ENCODE measurements at places on chromosomes 16 and 17.

DNA sequence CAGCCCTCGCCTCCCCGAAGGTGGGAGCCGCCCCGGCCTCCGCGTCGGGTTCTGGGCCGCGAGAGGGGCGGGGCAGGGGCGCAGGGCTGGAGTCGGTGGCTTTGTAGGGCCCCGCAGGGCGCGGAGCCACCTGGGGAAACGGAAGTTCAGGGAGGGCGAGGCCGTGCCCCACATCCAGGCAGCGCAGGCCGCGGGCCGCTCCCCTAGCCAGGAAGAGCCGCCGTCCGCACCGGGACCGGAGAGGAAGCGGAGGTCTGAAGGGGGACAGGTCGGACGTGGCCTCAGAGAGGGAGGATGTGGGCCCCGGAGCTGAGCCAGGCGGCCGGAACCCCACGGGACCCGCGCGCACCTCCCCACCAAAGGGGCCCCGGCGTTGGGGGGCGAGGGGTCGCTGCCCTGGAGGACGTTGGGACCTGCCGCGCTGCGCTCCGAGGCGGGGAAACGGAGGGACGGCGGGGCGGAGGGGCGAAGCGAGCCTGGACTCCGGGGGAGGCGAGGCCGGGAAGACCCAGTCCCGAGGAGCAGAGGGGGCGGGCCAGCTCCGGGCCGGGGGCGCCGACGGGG lies 482 bp upstream of the SLC16A3 start:
- DNase-seq: no peak
- peaks cover 61% of the 10 kb centered on the region for H3K4me1 ChIP-seq
- peak overlapping the region; percentile 70 for H3K4me3 ChIP-seq
- H3K36me3 ChIP-seq: no peaks in the 10 kb centered on the region

DNA sequence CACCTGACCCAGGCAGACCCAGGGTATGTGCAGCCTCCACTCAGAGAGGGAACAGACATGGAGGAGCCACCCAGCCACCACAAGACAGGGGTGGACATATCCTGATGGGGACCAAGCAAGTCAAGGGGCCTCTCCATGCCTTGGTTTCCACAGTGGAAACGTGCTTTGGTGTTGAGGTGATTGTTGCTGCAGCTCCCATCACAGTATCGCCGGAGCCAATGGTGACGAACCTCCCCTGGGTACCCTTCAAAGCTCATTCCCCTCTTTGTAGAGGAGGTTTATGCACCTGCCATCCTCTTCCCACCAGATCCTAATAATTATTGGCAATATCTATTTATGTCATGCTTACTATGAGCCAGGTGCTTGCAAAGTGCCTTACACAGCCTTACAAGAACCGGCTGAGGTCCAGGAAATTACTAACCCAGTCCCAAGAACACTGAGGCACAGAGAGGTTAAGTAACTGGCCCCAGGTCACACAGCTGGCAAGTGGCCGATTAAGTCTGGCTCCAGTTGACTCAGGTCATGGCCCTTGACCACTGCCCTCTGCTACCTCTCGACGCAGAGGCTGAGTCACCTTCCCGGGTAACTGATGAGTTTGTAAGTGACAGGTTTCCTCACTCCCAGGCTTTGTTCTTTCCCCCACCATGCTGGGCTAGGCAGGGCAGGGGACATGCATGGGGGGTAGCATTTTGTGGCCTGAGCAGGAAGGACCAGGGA lies 20.6 kb downstream of the SLC12A3 start:
- no peak for DNase-seq
- no peak overlapping the region for H3K27ac ChIP-seq
- H3K36me3 ChIP-seq: no peaks in the 10 kb centered on the region
- H3K4me3 ChIP-seq: no peak overlapping the region

DNA sequence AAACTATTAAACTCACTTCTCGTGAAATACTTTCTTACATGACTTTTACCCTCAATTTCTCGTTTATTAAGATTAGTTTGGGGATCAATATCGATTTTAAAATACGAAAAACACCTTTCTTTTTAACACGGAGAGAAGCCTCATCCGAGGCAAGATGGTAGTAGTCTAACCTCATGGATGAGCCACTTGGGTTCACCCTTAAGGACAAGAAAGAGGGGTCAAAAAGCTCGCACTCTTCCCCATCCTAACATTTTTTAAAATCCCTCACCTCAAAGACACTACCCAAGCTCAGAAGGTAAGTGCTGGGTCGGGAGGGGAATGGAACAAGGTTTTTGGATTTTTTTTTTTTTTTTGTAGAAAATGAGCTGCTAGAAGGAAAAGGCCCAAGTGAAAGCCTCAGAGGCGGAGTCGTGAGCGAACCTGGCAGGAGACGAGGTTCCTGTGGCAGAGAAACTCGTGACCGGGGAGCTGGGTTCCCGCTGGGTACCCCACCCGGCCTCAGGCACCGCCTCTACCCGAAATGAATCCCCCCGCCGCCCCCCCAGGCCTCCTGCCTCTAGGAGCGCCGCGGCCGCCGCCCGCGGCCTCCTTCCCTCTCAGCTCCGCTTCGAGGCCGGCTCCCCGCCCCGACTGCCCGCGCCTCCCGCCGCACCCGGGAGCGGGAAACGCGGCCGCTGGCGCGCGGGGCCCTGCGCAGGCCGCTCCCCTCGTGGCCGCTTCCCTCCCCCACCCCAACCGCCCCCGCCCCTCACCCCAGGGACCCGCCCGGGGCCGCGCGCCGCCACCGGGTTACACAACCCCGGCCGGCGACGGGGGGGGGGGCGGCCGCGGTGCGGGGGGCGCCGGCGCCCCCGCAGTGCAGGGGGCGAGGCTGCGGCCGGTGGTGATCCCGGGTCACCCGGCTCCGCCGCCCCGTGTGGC lies 1.6 kb downstream of the NUFIP2 start:
- H3K27ac ChIP-seq: peak overlapping the region; percentile 99
- DNase-seq: peak; percentile 70
- peaks cover 8% of the 10 kb centered on the region for H3K36me3 ChIP-seq
- no peaks in the 10 kb centered on the region for H3K27me3 ChIP-seq

DNA sequence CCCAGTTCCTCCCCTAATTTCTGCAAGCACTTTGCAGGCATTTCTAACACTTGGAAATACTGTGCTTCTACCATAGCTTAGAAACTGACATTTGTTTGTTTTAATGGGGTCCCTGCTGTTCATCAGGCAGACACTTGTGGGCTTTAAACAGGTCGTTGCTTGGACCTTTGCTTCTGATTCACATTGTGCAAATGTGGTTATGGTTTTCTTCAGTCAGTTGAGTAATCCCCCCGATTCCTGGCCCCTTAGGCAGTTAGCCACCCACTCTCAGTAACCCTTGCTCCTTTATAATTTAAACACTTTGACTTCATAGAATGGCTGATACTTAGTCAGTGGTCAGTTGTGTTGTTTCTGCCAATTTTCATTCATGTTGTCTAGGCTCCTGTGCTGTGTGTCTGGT lies 39.4 kb downstream of the SLC47A1 start:
- no peak overlapping the region for H3K27ac ChIP-seq
- H3K27me3 ChIP-seq: no peaks in the 10 kb centered on the region
- H3K4me3 ChIP-seq: no peak overlapping the region
- no peak for DNase-seq
- no peaks in the 10 kb centered on the region for H3K36me3 ChIP-seq

- no peaks in the 10 kb centered on the region for H3K36me3 ChIP-seq
- no peaks in the 10 kb centered on the region for H3K27me3 ChIP-seq
- peak overlapping the region; percentile 71 for H3K27ac ChIP-seq
Measured at GRCh38 chr17:42361781-42362186, 26.5 kb downstream of the STAT3 start.

DNA sequence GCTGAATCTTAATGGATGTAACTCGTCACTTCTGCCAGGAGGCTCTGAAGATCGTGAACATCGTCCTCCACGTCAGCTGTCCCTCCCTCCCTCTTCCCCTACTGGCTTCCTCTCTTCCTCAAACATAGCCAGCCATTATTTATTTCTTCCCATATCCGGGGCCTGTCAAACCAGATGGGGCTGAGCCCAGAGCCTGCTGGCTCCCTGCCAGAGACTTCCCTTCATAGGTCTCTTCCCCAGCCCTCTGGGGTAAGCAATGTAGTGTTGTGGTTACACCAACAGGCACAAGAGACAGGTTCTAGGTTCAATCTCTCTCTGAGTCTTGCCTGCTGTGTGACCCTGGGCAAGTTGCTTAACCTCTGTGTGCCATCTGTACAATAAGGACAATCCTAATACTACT lies 40.1 kb upstream of the ZFP90 start:
- no peak overlapping the region for H3K27ac ChIP-seq
- no peaks in the 10 kb centered on the region for H3K36me3 ChIP-seq
- H3K4me1 ChIP-seq: no peaks in the 10 kb centered on the region
- DNase-seq: no peak
- no peaks in the 10 kb centered on the region for H3K27me3 ChIP-seq

GRCh38 chr16:7315813-7316212 lies 16.8 kb upstream of the RBFOX1 start:
- no peaks in the 10 kb centered on the region for H3K27me3 ChIP-seq
- H3K4me3 ChIP-seq: no peak overlapping the region
- H3K36me3 ChIP-seq: no peaks in the 10 kb centered on the region
- no peak overlapping the region for H3K27ac ChIP-seq

GRCh38 chr17:74146196-74146595 lies 57.3 kb upstream of the RPL38 start:
- no peaks in the 10 kb centered on the region for H3K4me1 ChIP-seq
- H3K36me3 ChIP-seq: no peaks in the 10 kb centered on the region
- no peak overlapping the region for H3K27ac ChIP-seq
- no peaks in the 10 kb centered on the region for H3K27me3 ChIP-seq

GRCh38 chr16:66035096-66035495 lies 331.4 kb upstream of the CDH5 start:
- H3K36me3 ChIP-seq: no peaks in the 10 kb centered on the region
- H3K4me1 ChIP-seq: peaks cover 27% of the 10 kb centered on the region
- H3K4me3 ChIP-seq: no peak overlapping the region
- H3K27me3 ChIP-seq: no peaks in the 10 kb centered on the region

- peak overlapping the region; percentile 77 for H3K27ac ChIP-seq
- H3K36me3 ChIP-seq: no peaks in the 10 kb centered on the region
- H3K4me3 ChIP-seq: peak overlapping the region; percentile 54
Measured at GRCh38 chr16:56617212-56618085, 8.1 kb upstream of the MT1E start.

GRCh38 chr17:71232801-71233559 lies 887.8 kb upstream of the SOX9 start:
- DNase-seq: no peak
- no peak overlapping the region for H3K27ac ChIP-seq
- H3K27me3 ChIP-seq: no peaks in the 10 kb centered on the region
- no peaks in the 10 kb centered on the region for H3K4me1 ChIP-seq
- H3K36me3 ChIP-seq: no peaks in the 10 kb centered on the region
- H3K4me3 ChIP-seq: no peak overlapping the region
